ENCODE measurements at places on chromosomes 7 and 10.

- no peak for DNase-seq
These were observed 365.7 kb downstream of the GATA3 start for GRCh38 chr10:8420182-8420581.

DNA sequence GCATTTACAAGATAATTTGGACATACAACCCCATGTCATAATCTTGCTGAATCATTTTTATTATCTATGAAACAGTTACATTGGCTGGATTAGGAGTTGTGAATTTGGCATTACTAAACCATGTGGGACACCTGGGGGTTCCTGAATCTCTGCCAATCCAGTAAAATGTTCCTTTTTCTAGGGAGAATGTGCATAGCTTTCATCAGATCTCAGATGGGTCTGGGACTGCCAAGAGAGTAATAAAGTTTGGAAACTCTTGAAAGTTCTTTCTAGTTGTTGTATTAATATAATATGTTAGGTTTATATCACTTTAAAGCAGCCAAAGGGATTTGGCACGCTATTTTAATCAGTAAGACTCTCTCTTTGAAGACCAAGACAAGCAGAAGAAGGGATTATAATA, 62.7 kb downstream of the SEMA3E start:
- DNase-seq, result no peak

GRCh38 chr10:118970770-118971169, 58.7 kb upstream of the NANOS1 start:
- DNase-seq, result no peak

- DNase-seq, result no peak
These were observed at the start of gene ATRNL1 for GRCh38 chr10:115093286-115093775. Gene ATRNL1, plus strand, starts transcription at chr10:115093365. Its CDS starts 386 bp downstream, at chr10:115093751.

DNA sequence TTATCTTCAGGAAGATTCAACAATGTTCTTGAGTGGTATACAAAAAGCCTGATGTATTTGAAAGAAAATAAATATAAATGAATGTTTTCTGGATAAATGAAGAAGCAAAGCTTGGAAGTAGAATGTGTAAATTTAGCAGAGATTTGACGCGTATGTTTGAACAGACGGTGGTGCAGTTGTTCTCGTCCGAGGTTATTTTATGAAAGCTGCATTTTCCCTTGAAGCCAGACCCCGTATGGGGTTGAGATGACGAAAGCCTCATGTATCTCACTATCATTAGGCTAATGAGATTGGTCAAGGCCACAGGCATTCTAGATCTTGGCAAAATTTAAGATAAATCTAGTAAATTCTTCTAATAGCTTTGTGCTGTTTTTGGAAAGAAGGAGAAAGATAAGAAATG, 195.2 kb downstream of the NXPH1 start:
- no peak for DNase-seq

- no peak for DNase-seq
These were observed 44.4 kb downstream of the GOLGA7B start for GRCh38 chr10:97894092-97894491.

DNA sequence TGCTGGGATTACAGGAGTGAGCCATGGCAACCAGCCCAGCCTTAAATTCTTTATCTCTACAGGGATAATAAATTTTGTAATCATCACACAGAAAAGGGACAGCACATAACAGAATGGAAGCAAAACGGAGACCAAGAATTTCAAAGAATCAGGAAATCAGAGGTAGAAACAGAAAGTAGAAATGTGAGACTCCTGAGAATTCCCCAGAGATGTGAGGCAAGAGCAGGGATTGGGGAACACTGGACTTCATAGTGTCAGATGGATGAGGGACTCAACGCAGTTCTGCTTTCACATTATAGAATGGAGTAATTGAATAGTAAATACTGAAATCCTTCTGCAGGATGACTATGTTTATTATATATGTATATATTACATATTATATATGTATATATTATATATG, 52.5 kb upstream of the MPP7 start:
- DNase-seq, result no peak

GRCh38 chr7:7323921-7324320, 141.6 kb downstream of the C1GALT1 start:
- no peak for DNase-seq

DNA sequence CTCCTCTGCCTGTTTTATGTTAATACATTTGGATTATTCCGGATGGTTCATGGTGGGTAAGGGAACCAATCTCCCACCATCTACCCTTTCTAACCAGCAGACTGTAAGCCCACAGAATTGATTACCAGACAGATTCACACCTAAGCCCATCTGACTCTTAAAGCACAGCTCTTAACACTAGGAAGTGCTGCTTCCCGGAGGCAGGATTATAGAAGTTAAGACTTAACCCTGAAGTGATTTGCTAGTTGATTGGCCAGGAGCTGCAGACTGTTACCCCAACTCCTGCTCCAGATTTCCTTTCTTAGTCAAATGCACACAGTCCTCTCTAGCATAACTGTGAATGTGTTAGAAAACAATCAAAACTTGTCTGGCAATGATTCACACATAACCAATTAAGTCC, 221.7 kb downstream of the CDK14 start:
- no peak for DNase-seq

DNA sequence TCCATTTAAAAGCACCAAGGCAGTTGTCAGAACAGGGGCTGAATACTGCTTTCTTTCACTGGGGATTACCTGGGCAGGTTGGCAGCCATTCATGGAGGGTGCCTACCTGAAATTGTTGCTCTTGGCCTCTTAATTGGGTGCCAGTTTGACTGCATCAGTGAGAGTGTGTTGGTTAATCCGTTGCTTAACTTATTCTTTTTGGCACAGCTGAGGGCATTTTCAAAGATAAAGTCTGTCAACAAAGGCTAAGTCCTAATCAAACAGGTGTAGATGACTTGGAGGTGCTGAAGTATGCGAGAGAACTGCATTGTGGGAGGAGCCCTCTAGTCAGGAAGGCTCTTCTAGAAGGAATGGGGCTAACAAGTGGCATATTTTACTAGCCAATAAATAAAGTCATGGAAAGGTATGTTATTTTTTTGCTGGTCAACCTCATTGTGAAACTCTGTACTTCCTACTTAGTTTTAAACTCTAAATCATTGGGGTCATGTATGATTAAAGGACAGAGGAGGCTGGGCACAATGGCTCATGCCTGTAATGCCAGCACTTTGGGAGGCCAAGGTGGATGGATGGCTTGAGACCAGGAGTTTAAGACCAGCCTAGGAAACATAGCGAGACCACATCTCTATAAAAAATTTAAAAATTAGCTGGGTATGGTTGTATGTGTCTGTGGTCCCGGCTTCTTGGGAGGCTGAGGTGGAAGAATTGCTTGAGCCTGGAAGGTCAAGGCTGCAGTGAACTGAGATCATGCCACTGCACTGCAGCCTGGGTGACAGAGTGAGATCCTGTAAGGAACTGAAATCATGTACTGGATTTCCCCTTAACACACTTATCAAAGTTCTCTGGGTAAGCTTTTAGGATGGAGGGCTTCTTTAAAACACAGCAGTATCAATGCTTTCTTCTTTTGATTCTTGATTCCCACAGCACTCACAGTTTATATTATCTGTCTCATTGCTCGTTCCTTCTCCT, 134.1 kb downstream of the LRMDA start:
- DNase-seq, result no peak

GRCh38 chr7:131284702-131285419, 42.8 kb upstream of the MKLN1 start:
- no peak for DNase-seq

DNA sequence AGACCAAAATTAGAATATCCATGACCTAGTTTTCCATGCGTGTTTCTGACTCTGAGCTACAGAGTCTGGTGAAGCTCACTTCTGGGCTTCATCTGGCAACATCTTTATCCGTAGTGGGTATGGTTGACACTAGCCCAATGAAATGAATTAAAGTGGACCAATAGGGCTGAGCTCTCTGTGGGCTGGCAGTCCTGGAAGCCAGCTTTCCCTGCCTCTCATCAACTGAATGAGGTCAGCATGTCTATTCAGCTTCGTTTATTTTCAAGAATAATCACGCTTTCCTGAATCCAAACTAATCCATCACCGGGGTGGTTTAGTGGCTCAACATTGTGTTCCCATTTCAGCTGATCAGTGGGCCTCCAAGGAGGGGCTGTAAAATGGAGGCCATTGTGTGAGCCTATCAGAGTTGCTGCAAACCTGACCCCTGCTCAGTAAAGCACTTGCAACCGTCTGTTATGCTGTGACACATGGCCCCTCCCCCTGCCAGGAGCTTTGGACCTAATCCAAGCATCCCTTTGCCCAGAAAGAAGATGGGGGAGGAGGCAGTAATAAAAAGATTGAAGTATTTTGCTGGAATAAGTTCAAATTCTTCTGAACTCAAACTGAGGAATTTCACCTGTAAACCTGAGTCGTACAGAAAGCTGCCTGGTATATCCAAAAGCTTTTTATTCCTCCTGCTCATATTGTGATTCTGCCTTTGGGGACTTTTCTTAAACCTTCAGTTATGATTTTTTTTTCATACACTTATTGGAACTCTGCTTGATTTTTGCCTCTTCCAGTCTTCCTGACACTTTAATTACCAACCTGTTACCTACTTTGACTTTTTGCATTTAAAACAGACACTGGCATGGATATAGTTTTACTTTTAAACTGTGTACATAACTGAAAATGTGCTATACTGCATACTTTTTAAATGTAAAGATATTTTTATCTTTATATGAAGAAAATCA, 35.5 kb downstream of the CAV1 start:
- DNase-seq, result no peak

GRCh38 chr7:158237672-158238335, 349.8 kb downstream of the PTPRN2 start:
- DNase-seq, result no peak

DNA sequence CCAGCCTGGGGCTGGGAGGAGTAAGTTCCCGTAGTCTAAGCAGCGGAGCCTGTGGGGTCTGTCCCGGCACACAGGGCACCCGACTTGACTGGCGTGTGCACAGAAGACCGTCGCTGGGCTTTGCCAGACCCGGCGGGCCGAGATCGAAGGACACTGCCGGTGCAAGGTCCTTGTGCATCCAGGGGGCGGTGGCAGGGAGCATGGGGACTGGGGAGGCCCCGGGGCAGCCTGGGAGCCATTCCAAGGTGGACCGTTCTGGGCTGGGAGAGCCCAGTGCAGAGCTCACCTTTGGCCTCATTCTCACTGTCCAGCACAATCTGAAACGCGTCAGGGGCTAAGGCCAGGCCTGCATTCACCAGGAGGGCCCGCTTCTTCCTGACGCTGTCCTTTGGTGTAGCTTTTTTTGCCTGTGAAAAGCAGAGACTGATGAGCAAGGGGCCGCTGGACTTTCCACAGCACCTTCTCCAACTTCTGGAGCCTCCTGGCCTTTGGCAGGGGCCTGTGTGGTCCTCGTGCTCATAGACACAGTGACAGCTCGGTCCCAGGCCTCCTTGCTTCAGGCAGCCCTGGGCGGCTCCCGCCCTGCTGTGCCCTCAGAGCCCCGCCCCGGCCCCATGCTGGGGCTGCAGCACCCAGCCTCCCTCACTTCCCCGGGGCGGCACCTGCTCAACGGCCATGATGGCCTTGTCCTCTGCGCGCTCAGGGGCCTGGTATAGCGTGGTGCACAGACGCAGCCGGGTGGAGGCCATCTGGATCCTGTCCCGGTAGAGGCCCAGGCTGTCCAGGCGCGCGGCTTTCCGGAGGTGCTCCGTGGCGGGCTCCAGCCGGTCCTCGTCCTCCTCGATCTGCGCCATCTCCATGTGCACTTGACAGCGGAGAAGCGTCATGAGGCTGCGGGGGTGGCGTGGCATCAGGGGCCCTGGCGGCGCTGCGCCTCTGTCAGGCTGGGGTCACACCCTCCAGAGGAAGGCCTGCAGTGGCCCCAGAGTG, 20.3 kb downstream of the CFAP46 start:
- DNase-seq, result no peak

- no peak for DNase-seq
These were observed 770.2 kb downstream of the GRID1 start for GRCh38 chr10:85596389-85596788.

All from NCI-H1436 treated with DMSO at 0.1 percent for 48 hours (cell line).